Endothelial cell of umbilical vein (primary cell): ENCODE measurements at places on chromosomes 5 and 9. TPM values are rescaled to one million over a fixed set of nuclear protein-coding genes. Genes with fewer than 3 reads are reported as not detected.

The CDC25C gene
- total RNA-seq, result 13.3 and 13.6 TPM in 2 replicates

DNA sequence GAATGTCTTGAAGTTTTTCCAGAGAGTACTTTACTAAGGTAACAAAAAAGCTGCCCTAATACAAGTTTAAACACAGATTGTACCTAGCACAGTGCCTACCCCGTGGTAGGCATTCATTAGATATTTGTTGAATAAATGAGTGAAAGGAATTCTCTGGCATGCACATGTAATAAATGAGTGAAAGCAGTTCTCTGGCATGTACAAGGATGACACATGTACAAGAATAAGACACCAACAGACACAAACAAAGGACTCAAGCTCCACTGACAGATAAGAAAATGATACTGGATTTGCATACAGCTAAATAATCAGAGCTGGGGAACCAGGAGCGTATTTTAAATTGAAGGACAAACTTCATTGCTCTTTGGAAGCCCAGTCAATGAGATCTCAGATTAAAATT is 535.8 kb downstream of the EFNA5 start:
- peak; percentile 48 for DNase-seq
- peak overlapping the region; percentile 76 for H3K27ac ChIP-seq
- H3K4me1 ChIP-seq, result peaks cover 23% of the 10 kb centered on the region
- no peak overlapping the region for H3K4me3 ChIP-seq
- no peaks in the 10 kb centered on the region for H3K36me3 ChIP-seq

GRCh38 chr5:95379133-95379532 is 12.0 kb upstream of the FAM81B start:
- H3K4me3 ChIP-seq, result no peak overlapping the region
- no peak overlapping the region for H3K27ac ChIP-seq
- DNase-seq, result no peak
- H3K4me1 ChIP-seq, result no peaks in the 10 kb centered on the region

- H3K36me3 ChIP-seq, result no peaks in the 10 kb centered on the region
- no peaks in the 10 kb centered on the region for H3K27me3 ChIP-seq
- H3K4me1 ChIP-seq, result peaks cover 20% of the 10 kb centered on the region
- H3K4me3 ChIP-seq, result no peak overlapping the region
- peak overlapping the region; percentile 4 for H3K27ac ChIP-seq
Measured at GRCh38 chr9:114100536-114100935, 1.4 kb upstream of the KIF12 start.

The LOX gene
- total RNA-seq, result 69.7 and 79.1 TPM in 2 replicates

GRCh38 chr5:68178579-68178978 is 37.0 kb upstream of the PIK3R1 start:
- H3K27ac ChIP-seq, result no peak overlapping the region
- H3K4me3 ChIP-seq, result no peak overlapping the region
- no peaks in the 10 kb centered on the region for H3K4me1 ChIP-seq
- no peak for DNase-seq

- no peaks in the 10 kb centered on the region for H3K27me3 ChIP-seq
- no peaks in the 10 kb centered on the region for H3K4me1 ChIP-seq
- DNase-seq, result no peak
- no peak overlapping the region for H3K27ac ChIP-seq
- no peaks in the 10 kb centered on the region for H3K36me3 ChIP-seq
Measured at GRCh38 chr5:173752653-173753052, 135.5 kb upstream of the CPEB4 start.

The CAAP1 gene
- total RNA-seq, result 16.1 and 18.6 TPM in 2 replicates

The PTPN3 gene
- not detected in 2 replicates for total RNA-seq

DNA sequence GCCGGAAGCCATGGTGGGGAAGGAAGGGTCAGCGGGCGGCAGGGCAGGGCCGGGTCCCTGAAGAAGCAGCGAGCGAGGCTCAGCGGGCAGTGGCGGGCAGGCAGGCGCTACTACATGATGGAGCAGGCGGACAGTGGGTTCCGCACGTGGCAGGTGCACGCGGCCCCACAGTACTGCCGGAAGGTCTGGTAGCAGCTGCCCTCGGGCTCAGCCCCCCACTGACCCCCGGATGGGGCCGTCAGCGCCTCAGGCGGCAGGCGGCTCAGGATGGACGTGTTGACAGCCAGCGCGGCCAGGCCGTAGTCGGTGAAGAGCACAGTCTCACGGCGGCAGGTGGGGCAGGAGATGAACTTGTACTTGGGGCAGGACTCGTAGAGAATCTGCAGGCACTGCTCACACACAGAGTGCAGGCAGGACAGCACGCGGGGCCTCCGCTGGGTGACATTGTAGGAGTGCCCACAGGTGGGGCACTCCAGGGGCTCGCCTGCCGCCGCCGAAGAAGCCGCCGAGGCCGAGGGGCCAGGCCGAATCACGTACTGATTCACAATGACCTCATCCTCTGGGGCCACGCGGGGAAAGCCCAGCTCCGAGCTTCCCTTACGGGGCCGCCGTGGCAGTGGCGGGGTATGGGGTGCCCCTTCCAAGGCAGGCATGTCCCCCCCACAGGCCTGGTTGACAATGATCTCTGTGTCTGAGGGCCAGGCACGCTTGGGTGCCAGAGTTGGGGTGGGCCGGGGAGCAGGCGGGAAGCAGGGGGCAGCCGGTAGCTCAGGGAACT is 1.5 kb downstream of the RNF208 start:
- peaks cover 18% of the 10 kb centered on the region for H3K4me1 ChIP-seq
- H3K36me3 ChIP-seq, result peaks cover 2% of the 10 kb centered on the region
- no peaks in the 10 kb centered on the region for H3K27me3 ChIP-seq
- no peak overlapping the region for H3K4me3 ChIP-seq
- no peak overlapping the region for H3K27ac ChIP-seq
- no peak for DNase-seq

The PCDHGA3 gene
- 1.1 and 1.2 TPM in 2 replicates for total RNA-seq

The CRHBP gene
- total RNA-seq, result 0.51 TPM in 1 of 2 replicates, not detected in the other

GRCh38 chr5:51684794-51685355 is 301.6 kb downstream of the ISL1 start:
- H3K27ac ChIP-seq, result no peak overlapping the region
- H3K4me3 ChIP-seq, result no peak overlapping the region
- H3K27me3 ChIP-seq, result no peaks in the 10 kb centered on the region
- H3K4me1 ChIP-seq, result no peaks in the 10 kb centered on the region

GRCh38 chr5:52950686-52951085 is 38.5 kb upstream of the ITGA2 start:
- no peaks in the 10 kb centered on the region for H3K27me3 ChIP-seq
- DNase-seq, result no peak
- peaks cover 30% of the 10 kb centered on the region for H3K4me1 ChIP-seq
- no peaks in the 10 kb centered on the region for H3K36me3 ChIP-seq
- H3K4me3 ChIP-seq, result no peak overlapping the region
- H3K27ac ChIP-seq, result no peak overlapping the region

DNA sequence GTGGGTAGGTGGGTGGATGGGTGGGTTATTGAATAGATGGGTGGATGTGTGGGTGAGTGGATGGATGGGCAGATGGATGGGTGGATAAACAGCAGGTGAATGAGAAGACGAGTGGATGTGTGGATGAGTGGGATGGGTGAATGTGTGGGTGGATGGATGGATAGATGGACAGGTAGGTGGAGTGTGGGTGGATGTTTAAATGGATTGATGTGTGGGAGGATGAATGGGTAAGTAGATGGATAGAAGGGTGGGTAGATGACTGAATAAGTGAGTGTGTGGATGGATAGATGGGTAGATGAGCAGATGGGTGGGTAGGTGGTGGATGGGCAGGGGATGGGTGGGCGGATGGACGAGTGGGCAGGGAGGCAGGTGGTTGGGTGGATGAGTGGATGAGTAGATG is 397.6 kb upstream of the IRX4 start:
- DNase-seq, result no peak
- no peak overlapping the region for H3K27ac ChIP-seq
- H3K4me3 ChIP-seq, result no peak overlapping the region
- H3K36me3 ChIP-seq, result no peaks in the 10 kb centered on the region
- no peaks in the 10 kb centered on the region for H3K27me3 ChIP-seq
- no peaks in the 10 kb centered on the region for H3K4me1 ChIP-seq

- no peaks in the 10 kb centered on the region for H3K4me1 ChIP-seq
- no peak for DNase-seq
- H3K27ac ChIP-seq, result no peak overlapping the region
- H3K4me3 ChIP-seq, result no peak overlapping the region
Measured at GRCh38 chr9:116639251-116639741, 47.8 kb upstream of the TRIM32 start.

The CD74 gene
- 0.76 and 1.3 TPM in 2 replicates for total RNA-seq

The IL6ST gene
- 345 and 361 TPM in 2 replicates for total RNA-seq

The DDX4 gene
- not detected in 2 replicates for total RNA-seq

DNA sequence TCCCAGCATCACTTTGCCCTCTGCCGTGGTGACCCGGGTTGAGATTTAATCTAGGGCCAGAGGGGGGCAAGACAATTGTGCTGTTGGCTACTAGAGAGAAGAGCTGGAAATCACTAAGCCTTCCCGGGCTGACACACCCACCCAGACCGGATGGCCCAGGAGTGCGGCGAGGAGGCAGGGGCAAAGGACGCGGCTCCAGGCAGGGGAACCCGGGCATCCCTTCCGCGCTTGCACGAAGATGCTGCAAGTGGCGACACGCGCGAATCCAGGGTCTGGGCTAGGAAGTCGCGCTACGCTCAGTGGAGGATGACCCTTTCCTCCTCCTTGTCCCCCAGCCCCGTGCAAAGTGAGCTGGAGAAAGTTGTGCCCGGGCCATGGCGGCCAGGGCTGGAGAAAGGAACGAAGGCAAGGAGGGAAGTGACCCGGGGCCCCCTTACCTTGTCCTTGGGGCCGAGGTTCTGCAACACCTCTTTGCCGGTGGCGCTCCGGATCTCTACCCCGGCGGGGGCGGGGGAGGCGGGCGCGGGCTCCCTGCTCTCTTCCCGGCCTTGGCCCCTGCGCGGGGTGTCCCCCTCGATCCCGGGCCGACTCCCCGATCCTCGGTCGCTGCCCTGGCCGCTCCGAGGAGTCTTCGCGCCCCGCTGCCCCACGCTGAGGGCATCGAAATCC is 693 bp downstream of the DPYSL3 start:
- DNase-seq, result no peak
- H3K4me1 ChIP-seq, result peaks cover 34% of the 10 kb centered on the region
- no peaks in the 10 kb centered on the region for H3K27me3 ChIP-seq
- H3K36me3 ChIP-seq, result no peaks in the 10 kb centered on the region

GRCh38 chr5:136328097-136328496 is 37.2 kb downstream of the TRPC7 start:
- H3K27ac ChIP-seq, result no peak overlapping the region
- no peak overlapping the region for H3K4me3 ChIP-seq
- no peak for DNase-seq
- no peaks in the 10 kb centered on the region for H3K36me3 ChIP-seq
- peaks cover 5% of the 10 kb centered on the region for H3K27me3 ChIP-seq

DNA sequence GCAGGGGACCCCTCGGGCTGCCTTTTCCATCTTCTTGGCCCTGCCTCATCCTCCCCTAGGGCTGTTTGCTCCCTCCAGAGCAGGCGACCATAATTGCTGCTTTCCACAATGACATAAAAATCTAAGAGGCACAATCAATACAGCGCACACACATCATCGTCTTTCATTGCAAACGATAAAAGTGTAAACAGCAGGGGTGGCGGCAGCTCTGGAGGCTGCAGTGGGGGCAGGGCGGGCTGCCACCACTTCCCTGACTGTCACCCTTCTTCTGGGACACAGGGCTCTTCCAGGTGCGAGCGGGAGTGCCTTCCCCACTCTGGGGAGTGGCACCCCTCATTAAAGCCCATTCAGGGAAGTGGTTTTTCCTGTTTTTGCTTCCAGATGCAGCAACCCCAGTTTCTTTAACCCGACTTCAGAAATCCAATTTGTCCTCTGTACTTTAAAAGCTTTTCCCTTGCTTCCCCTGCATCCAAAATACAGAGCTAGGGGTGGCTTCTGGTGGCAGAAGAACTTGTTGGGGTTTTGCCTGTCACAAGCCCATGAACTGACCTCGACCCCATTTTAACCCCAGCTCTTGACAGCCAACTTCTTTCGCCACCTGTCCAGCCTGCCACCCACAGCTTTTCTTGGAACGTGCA is 45.7 kb downstream of the TSPAN17 start:
- no peak overlapping the region for H3K4me3 ChIP-seq
- H3K27me3 ChIP-seq, result peaks cover 28% of the 10 kb centered on the region
- no peaks in the 10 kb centered on the region for H3K4me1 ChIP-seq
- DNase-seq, result no peak
- H3K36me3 ChIP-seq, result no peaks in the 10 kb centered on the region

- DNase-seq, result no peak
- H3K36me3 ChIP-seq, result no peaks in the 10 kb centered on the region
- H3K4me1 ChIP-seq, result no peaks in the 10 kb centered on the region
- H3K27ac ChIP-seq, result no peak overlapping the region
- no peak overlapping the region for H3K4me3 ChIP-seq
Measured at GRCh38 chr5:174560861-174561260, 163.5 kb upstream of the MSX2 start.

DNA sequence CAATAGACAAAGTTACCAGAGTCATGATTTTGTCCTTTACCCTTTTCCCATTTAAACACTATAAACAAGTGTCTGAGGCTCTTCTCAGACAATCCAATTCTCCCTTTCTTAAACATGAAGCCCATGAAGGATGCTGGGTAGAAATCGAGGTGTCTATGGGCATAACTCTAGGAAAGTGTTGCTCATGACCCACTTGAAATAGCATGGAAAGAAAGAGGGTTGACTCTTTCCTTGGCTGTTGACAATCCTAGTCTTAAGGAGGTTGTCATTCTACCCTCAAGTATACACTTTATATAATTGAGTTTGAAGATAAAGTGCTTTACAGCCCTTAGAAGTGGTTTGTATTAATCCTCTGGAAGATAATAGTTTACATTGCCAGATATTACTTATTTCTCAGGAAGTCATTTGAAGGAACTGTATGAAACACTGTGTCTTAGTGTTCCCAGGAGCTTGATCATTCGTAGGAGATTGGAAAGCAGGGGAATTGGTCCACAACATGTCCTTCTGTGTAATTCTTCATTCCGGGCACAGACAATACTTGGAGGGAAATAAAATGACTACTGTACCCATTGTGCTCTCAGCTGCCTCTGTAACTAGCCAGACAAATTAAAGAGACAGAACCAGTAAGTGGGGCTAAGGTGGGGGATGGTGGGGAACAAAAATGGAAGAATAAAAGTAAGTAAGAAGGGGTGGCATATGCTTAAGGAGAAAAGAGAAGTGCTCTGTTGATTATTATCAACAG is 1078.3 kb upstream of the DMAC1 start:
- H3K27me3 ChIP-seq, result no peaks in the 10 kb centered on the region
- no peaks in the 10 kb centered on the region for H3K4me1 ChIP-seq
- DNase-seq, result no peak
- no peaks in the 10 kb centered on the region for H3K36me3 ChIP-seq
- H3K27ac ChIP-seq, result no peak overlapping the region
